ENCODE measurements at places on chromosomes 7 and 10.

GRCh38 chr10:288316-289200, 153.3 kb downstream of the ZMYND11 start:
- DNase-seq, result no peak

DNA sequence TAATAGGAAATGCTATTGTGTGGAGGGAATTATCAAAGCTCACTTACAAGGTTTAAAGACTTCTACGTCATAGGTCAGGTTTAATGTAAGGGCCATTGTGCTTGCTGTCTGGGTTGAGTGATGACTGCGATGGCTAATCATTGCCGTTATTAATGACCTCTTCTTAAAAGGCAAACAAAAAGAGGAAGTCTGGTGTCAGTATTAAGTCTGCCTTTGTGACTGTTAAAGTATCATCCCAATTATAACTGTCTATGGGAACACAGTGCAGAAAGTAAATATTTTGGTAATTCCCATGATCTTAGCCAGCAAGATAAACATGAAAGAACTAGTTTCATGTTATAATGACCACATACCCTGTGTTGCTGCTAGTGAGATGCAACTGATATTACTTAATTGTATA, 382.4 kb downstream of the BBS9 start:
- no peak for DNase-seq

DNA sequence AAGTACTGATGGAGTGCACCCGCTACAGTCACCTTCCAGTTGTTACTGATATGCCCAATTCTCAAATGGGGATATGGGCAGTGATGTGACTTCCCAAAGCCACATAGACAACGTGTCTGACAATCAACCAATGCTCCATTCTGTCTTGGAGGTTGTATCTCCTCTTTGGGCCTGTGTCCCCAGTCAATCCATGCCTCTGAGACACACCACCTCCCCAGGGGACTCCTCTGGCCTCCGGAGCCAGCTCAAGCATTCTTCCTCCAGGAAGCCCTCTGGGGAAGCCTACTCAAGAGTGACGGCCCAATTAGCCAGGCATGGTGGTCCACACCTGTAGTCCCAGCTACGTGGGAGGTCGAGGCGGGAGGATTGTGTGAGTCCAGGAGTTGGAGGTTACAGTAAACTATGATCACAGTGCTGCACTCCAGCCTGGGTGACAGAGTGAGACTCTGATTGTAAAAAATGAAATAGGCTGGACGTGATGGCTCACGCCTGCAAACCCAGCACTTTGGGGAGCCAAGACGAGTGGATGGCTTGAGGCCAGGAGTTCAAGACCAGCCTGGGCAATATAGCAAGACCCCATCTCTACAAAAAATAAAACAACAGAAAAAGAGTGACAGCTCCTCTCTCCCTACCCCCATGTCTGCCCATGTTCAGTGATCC, 99.5 kb upstream of the TNRC18 start:
- DNase-seq, result no peak

GRCh38 chr7:42217053-42217452, 20.0 kb downstream of the GLI3 start:
- no peak for DNase-seq

- DNase-seq, result no peak
Measured at GRCh38 chr10:51615764-51616298, 83.6 kb downstream of the CSTF2T start.

DNA sequence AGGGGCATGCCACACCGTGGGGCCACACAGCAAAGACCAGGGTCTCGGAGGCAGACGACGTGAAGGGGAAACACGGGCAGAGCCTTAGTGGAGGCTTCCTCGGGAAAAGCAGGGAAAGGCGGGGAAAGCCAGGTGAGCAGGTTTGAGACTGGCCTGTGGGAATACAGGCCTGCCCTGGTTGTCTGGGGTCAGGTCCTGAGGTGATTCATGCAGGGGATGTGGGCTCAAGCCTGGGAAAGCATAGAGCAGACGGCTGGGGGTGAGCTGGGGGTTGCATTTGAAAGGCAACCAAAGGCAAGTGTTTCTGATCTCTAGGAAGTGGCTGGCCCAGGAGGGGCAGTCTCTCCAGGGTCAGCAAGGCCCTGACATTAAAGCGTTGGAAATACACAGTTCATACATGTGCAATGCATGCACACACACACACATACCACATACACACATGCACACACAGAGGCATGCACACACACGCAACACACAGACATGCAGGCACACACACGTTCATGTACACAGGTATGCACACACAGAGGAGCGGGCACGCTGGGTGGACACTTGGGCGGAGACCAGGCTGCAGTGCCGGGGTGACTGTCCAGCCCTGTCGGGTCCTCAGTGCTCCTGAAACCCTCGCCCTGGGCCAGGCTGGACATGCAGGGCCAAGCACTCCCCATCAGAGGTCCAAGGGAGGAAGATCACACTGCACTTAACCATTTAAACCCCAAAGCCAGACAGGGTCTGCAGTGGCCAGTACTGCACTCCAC, 51.8 kb downstream of the DPYSL4 start:
- no peak for DNase-seq

DNA sequence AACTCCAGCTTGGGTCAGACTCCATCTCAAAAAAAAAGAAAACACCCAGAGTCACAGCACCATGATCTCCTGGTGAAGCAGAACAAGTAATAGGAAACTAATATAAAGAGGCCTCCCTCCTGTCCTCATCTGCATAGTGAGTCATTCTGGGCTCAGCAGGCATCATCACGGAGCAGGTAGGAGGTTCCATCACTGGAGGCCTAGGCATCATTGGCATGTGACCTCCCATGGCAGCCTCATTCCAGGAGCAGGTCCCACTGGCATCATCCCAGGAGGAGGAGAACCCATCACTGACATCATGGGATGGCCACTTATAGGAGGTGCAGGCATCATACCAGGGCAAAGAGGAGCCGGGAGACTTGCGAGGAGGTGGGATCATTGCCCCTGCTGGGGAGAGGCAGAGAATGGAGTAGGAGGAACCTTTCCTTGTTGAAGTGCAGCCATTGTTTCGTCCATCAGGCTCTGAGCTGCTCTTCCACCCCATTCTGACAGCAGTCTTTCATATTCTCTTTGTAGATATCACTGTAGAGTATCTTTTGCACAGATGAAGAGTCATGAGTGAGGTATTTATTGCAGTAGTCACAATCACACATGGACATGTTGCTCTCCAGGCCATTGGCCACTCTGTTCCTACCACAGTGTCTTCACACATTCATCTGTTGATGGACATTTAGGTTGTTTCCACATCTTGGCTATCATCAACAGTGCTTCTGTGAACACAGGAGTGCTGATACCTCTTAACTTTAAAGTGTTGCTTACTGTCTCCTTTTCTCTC, 73.8 kb downstream of the OSBPL3 start:
- DNase-seq, result peak; percentile 32

DNA sequence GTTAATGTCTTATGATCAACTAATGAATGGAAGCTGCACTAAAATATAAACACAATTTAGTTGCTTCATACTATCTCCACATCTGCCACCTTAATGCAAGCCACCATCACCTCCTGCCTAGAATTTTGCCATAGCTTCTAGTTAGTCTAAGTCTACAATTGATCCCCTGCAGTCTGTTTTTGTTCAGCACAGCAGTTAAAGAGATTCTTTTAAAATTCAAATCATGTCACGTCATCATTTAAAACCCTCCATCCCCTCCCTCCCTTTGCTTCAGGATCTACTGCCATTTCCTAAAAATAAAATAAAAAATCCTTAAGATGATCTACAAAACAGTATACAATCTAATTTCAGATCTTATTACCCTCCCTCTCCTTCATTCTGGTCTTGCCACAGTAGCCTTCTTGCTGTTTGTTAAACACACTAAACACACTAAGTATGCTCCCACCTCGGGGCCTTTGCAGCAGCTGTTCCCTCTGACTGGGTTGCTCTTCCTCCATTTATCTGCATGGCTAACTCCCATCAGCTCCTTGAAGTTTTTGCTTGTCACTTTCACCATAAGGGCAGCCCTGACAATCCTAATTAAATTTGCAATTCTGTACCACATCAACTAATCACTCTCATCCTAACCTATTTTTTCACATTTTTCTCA, 97.0 kb upstream of the FOXP2 start:
- DNase-seq, result no peak

- DNase-seq, result no peak
Measured at GRCh38 chr7:64876792-64877713, 26.0 kb upstream of the ZNF273 start.

DNA sequence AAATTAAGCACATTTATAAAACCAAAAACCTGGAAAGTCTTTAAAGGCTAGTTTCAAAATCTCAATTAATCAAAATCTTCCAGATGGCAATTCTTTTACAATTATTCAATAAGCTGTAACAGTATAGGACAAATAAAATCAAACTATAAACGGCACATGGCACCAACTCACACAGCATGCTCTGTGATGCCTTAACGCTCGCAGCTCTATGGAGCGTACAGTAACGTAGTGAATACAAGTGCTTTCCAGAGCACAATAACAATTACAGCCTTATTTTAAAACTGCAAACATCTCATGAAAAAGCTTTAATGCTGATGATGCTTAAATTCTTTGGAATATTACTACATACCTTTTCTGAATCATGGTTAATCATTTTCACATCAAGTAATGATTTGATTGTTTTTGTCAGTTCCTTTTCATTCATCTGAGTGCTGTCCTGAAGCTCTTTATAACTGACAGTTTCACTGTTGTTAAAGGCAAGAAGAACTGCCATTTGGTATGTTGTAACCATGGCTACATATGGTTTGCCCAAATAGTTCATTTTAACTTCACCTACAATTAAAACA, 74.2 kb downstream of the CUL2 start:
- DNase-seq, result no peak

DNA sequence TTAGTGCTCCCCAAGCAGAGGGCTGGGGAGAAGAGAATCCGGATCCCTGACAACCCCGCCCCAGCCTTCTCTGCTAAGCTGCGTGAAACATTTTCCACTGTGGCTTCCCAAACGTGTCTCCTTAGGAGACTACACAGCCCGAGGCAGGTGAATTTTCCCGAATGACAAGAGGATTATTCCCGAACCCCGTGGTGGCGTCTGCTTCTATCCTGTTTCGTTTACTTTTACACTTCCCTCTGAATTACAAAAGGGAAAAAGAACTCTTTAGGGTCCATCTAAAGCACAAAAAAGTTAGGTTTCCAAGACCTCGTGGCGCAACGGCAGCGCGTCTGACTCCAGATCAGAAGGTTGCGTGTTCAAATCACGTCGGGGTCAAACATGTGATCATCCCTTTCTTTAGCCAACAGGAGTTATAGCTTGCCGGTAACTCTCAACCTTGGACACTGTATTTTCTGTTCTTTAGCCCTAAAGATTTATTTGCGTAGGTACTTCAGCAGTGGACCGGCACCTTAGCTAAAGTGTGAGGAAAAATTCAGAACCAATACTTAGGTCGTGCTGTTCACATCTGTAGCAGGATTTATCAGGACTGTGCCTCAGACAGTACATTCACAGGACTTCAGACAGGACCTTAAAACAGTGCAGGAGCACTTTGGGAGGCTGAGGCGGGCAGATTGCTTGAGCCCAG, 3.2 kb upstream of the ZNF789 start:
- DNase-seq, result no peak

Measured in HCT116 (cell line).